H7 (cell line): ENCODE measurements at places on chromosomes 2 and 18.

GRCh38 chr18:3340015-3340681 is 78.2 kb downstream of the MYL12B start:
- DNase-seq = no peak

GRCh38 chr18:21634588-21635199 is 22.6 kb downstream of the SNRPD1 start:
- no peak for DNase-seq

GRCh38 chr18:32208577-32208976 is 18.7 kb downstream of the MEP1B start:
- no peak for DNase-seq

DNA sequence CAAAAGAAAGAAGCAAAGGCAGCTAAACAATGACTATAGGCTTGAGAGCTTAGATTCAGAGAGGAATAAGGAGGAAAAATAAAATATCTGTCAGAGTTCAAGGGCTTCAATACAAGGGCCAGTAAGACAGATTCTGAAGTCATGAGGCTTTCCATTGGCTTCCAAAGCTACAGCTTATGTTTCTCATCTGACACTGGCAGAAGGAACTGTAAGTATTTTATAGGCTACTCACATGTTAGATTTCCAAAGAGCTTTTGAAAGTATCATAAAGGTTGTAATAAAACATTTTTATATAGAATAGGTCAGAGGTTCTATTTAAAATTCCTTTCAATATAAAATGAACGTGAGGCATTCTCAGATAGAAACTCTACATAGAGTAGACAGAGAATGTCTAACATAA is 746.6 kb upstream of the NXPH2 start:
- DNase-seq = no peak

DNA sequence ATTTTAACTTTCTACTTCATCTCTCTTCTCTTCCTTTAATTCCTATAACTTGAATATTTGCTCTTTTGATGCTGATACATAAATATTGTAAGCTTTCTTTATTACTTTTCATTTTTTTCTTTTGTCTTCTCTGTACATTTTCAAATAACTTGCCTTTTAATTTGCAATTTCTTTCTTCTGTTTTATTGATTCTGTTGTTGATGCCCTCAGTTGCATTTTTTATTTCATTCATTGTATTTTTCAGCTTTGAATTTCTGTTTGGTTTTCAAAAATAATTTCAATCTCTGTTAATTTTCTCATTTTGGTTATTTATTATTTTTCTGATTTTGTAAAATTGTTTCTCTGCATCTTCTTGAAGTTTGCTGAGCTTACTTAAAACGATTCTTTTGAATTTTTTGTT is 47.0 kb downstream of the AQP4 start:
- no peak for DNase-seq

DNA sequence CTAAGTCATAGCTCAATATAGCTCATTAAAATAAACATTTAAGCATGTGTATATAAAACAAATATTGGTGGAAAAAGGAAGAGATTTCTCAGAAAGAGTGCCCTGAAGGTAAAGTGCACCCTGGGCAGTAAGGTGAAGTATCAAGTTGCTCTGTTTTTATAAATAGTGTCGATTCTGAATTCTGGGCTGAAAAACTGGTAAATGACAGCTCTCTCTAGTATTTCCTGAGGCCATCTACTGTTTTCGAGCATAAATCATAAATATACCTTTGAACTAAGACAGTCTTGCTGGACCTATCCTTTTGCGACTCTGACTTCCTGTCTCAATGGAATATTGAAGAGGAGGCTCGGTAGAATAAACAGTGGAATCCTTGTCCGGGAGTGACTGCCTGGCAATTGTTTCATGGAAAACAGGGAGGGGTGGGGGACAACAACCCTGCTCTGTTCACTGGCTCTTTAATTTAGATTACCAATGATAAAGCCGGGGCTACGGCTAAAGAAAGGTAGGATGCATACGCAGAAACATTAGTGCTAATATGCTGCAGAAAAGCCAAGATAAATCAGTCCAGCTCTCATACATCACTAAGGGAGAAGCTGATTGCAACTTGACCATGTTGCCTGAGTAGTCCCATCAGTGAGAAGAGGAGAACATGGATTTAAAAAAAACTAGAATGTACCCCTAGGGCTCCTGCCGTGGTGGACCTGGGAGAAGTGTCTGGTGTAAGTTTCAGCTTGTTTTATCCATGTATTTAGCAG is 124.1 kb downstream of the RAPGEF4 start:
- no peak for DNase-seq

- no peak for DNase-seq
Measured at GRCh38 chr2:67845621-67846369, 217.0 kb downstream of the C1D start.

GRCh38 chr2:120600786-120601185 is 134.9 kb upstream of the GLI2 start:
- no peak for DNase-seq

DNA sequence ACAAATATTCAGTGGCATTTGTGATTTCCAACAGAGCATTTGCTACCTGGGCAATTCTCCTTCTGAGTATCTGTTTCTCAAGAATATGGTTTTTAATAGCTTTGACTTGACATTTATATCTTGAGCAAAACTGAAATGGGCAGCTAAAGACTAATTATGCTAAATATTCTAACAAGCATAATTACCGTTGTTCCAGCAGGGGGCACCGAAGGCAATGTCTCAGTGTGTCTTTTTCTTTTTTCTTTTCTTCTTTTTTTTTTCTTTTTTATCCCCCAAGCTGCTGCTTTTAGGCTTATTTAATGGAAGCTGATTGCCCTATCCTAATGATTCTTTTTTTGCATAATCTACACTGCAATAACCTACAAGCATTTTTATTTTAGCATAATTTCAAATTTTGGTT is 138.9 kb upstream of the NABP1 start:
- no peak for DNase-seq

DNA sequence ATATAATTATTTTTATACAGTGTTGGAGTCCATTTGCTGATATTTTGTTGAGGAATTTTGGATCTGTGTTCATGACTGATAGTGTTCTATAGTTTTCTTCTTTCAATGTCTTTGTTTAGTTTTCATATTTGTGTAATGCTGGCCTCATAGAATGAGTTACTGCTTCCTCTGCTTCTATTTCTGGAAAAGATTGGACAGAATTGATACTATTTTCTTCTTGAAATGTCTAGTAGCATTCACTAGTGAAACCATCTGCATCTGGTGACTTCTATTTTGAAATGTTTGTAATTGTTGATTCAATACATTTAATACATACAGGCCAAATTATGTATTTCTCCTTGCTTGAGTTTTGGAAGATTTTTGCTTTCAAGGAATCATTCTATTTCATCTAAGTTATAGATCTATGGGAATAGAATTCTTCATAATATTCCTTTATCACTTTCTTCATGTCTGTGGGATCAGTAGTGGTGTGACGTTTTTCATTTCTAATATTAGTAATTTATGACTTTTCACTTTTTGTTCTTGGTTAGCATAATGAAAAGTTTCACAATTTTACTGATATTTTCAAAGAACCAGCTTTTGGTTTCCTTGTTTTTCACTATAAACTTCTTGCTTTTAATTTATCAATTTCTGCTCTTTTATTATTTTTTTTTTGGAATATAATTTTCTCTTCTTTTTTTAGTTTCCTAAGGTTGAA is 509.9 kb upstream of the VRK2 start:
- no peak for DNase-seq

DNA sequence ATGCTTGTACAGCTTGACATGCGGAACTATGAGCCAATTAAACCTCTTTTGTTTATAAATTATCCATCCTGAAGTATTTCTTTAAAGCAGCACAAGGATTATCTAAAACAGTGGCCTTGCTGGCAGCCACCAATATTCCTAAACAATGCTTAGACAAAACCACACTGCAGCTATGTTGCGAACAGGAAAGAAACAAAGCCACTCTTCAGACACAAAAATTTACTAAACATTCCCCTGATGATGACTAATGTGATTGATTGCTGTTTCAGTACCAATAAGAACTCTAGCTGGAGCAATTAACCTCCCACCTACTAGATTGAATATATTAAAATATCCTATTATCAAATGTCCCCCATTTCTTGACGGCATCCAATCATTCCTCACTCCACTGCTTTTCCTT is 325.8 kb upstream of the REG3G start:
- no peak for DNase-seq

DNA sequence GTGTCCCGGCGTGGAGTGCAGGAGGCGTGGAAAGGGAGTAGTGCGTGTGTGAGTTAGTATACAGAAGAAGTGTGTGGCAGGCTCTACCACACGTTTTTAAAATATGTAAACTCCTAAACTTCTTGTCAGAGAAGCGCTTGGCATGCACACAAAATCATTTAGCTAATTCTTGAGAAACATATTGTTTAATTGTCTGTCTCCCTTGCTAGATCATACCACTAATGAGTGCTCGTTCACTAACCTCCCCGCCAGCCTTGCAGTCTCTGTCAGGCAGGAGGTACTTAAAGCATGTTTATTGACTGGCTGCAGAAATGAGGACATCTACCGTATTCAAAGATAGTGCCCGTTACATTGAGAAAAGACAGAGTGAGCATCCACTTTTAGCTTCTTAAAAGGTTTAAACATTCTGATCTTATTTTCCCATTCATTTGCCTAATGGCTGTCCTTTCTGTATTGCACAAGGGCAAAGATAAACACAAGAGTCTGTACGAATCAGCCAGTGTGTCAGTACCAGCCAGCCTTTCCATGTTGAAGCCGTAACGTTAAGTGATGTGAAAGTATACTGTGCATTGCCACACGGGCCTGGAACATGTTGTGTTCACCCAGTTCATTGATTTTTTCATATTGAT is 41.4 kb downstream of the TRAPPC12 start:
- DNase-seq = no peak

DNA sequence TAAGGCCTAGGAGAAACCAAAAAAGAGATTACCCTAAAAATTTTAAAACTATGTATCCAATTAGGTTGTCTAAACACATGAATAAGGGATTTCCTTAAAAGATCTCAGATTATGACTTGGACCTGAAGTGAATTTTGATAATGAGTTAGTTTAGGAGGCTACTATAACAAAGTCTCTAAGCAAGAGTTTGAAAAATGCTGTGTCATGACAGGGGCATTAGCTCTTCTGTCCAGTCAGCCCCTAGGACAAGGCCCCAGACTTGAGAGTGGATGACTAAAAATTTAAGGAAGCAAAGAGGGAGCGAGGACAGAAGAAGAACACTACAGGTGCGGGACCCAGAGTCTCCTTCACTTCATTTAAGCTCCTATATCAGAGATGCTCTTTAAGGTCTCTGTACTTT is 135.9 kb downstream of the DTNB start:
- no peak for DNase-seq

DNA sequence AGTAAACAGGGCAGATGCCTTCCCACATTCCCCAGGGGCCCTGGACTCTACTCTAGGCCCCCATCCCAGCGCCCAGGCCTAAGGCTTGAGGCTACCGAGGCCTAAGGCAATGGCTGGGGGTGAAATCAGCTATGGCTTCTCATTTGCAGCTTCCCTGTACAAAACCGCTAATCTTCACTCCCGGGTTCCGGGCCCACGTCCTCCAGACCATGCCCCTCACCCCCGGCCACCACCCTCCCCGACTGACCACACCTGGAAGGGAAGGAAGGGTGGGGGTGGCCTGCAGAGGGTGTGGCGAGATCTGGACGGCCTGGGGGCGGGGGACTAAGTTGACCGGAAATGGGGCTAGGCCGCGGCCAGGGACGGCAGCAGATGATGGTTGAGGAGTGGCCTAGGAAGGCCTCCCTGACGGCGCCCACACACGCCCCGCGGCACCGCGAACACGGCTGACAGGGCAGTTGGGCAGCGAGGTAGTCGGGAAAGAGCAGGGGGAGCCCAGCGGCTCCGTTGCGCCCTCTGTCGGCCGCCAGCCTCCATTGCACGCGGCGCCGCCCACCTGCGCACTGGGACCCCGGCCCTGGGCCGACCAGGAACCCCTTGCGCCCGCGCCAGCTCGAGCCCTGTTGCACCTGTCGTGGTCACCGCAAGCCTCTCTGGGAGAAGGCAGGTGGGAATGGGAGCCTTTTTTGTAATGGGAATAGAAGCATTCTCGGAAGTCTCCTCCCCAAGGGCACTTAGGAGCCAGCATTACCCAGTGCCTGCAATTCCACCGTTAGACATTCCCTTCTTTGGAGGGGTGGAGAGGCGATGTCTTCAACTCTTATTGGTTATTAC is 117.1 kb upstream of the STPG4 start:
- peak; percentile 97 for DNase-seq

- peak; percentile 20 for DNase-seq
Measured at GRCh38 chr2:172655838-172656573, 79.6 kb upstream of the RAPGEF4 start.

DNA sequence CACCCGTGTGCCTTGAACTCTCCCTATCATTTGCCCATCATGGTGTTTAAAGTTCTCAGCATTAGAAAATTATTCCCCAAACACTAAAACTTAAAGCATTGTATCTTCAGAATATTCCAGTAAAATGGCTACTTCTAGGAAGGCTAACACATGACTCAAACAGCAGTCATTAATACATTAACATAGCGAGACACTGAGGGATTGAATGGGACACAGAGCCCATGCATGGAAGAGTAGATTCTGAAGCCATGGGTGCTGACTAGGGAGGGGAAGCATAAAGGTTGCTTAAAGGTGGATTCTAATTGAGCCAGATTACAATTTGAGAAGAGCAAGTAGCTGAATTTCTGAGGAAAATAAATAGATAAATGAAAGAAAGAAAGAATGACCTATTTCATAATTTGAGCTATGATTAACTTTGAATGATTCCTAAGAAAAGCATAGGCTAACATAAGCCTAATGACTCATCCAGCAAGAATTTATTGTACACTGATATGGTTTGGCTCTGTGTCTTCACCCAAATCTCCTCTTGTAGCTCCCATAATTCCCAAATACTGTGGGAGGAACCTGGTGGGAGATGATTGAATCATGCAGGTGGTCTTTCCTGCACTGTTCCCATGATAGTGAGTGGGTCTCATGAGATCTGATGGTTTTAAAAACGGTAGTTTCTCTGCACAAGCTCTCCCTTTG is 79.8 kb upstream of the PIK3C3 start:
- no peak for DNase-seq

DNA sequence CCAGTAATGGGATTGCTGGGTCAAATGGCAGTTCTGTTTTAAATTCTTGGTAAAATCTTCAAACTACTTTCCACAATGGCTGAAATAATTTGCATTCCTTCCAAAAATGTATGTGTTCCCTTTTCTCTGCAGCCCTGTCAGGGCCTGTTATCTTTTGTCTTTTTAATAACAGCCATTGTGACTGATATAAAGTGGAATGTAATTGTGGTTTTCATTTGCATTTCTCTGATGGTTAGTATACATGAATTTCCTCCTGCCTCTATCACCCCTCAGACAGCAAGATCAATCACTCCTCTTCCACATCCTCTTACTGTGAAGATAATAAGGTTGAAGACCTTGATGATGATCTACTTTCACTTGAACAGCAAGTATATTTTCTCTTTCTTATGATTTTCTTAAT is 304.8 kb upstream of the FSIP2 start:
- no peak for DNase-seq

GRCh38 chr18:76882146-76882545 is 59.8 kb downstream of the ZNF236 start:
- no peak for DNase-seq

- no peak for DNase-seq
Measured at GRCh38 chr2:208713066-208713745, 306.6 kb downstream of the PTH2R start.

- DNase-seq = no peak
Measured at GRCh38 chr2:200762127-200762526, 49.6 kb upstream of the BZW1 start.
